ENCODE measurements at places on chromosomes 12 and 14.

- DNase-seq = peak; percentile 69
These were observed 414.5 kb downstream of the PCNX1 start for GRCh38 chr14:71321574-71322315.

DNA sequence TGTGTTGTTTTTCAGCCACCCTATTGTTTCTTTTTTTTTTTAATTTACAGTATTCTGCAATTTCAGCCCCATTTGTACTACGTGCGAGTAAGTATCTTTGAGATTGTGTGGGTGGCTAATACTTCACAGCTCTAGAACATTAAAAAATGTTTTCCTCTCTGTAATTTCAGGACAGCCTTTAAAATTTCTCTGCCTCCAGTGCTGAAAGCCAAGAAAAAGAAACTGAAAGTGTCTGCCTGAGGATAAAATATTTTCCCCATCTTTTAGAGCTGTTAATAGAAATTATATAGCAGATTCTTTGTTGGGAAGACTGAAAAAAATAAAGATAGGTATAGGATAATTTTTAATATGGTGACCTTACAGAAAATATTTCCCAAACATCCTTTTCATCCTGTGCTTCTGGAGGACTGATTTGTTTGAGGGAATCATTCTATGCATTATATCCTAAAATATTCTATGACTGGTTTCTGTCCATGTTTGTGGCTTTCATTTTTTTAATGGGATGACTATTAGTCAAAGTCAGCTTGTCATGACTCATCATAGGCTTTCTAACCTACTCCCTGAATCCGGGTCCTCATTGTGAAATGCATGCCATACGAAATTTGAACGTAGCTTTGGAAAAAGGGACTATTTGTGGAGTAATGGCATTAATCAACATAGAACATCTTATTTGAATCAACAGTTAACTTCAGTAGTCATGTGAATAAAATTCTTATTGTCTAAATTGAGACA is 10.8 kb upstream of the TCTN2 start:
- DNase-seq = no peak

DNA sequence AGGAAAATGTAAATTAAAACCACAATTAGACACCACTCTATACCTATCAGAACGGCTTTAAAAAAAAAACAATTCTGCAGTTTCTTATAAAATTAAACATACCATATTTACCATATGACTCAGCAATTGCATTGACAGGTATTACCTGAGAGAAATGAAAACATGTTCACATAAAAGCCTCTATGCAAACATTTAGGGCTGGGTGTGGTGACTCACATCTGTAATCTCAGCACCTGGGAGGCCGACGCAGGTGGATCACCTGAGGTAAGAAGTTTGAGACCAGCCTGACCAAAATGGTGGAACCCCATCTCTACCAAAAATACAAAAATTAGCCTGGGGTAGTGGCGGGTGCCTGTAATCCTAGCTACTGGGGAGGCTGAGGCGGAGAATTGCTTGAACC is 41.1 kb downstream of the SPTB start:
- DNase-seq = no peak

DNA sequence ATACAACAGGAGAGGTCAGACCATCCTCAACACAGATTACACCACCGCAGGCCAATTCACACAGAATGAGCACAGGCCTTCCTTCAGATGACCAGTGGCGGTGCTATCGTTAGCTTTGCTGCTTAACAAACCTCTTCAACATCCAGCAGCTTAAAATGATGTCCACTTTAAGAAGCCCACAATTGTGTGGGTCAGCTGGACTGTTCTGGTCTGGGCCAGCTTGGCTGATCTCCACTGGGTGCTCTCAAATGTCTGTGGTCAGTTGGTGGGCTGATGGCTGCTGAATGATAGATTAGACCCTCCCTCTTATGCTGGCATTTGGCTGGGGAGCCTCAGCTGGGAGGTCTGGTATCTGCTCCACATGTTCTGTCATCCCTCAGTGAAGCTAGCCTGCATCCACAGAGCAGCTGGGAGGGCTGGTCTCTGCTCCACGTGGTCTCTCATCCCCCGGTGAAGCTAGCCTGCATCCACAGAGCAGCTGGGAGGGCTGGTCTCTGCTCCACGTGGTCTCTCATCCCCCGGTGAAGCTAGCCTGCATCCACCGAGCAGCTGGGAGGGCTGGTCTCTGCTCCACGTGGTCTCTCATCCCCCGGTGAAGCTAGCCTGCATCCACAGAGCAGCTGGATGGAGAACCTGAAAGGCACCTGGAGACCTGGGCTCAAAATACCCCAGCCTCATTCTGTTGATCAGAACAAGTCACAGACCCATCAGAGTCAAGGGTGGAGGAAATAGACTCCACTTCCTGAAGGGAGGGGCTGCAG is 203.6 kb upstream of the DIO3 start:
- DNase-seq = no peak

- DNase-seq = no peak
These were observed 134.8 kb upstream of the ARHGAP5 start for GRCh38 chr14:31942166-31942841.

All from neural progenitor cell (in vitro differentiated cells).